Stimulated activated CD8-positive, alpha-beta memory T cell treated with anti-CD3 and anti-CD28 coated beads, Interleukin-4, amount 100 ng/mL, for 1 hour (primary cell): ENCODE measurements at places on chromosomes 7 and 10.

GRCh38 chr10:108601851-108602250 is 1321.5 kb downstream of the XPNPEP1 start:
- DNase-seq: no peak

GRCh38 chr10:17430647-17431355 is 23.6 kb downstream of the ST8SIA6 start:
- peak; percentile 43 for DNase-seq

- no peak for DNase-seq
Observed at GRCh38 chr7:149776289-149776688, 2.9 kb upstream of the ZNF467 start.

GRCh38 chr10:76874896-76875295 is 762.7 kb downstream of the KCNMA1 start:
- no peak for DNase-seq

- DNase-seq: no peak
Observed at GRCh38 chr7:94400643-94401427, 6.1 kb downstream of the COL1A2 start.

DNA sequence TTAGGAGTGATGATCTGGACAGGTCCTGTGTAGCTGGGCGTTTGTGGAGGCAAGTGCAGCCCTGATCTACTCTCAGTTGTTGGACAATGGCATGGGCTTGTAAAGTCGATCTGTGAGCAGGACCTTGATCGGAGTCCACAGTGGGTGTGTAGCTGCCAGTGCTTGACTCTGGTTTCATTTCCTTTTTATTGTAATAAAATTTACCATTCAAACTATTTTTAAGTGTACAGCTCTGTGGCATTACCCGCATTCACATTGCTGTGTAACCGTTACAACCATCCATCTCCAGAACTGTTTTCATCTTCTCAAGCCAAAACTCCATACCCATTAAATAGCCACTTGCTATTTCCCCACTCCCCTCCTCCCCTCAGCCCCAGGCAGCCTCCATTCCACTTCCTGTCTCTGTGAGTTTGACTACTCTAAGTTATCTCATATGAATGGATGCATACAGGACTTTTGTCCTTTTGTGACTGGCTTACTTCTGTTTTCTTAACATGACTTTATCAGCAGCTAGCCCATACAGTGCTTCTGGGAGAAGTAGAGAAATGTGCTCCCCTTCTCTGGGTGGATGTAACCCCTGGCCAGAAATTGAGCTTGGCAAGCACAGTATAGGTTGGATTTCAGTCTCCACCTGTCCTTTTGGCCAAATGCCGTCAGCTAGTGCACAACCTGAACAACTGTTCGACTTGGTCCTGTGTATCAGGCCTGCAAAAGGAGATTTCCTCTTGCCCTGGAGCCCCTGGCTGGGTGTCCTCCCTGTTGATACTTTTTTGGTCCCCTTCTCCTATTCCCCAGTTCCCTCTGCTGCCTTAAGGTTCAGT is 180.0 kb downstream of the LRMDA start:
- no peak for DNase-seq

GRCh38 chr7:90736968-90737939 is 141.1 kb downstream of the CDK14 start:
- DNase-seq: no peak

- DNase-seq: no peak
Observed at GRCh38 chr7:26948617-26949118, 84.3 kb upstream of the SKAP2 start.

GRCh38 chr7:28304290-28304689 is 108.0 kb upstream of the CREB5 start:
- no peak for DNase-seq

- DNase-seq: no peak
Observed at GRCh38 chr7:82247814-82248433, 195.7 kb downstream of the CACNA2D1 start.

DNA sequence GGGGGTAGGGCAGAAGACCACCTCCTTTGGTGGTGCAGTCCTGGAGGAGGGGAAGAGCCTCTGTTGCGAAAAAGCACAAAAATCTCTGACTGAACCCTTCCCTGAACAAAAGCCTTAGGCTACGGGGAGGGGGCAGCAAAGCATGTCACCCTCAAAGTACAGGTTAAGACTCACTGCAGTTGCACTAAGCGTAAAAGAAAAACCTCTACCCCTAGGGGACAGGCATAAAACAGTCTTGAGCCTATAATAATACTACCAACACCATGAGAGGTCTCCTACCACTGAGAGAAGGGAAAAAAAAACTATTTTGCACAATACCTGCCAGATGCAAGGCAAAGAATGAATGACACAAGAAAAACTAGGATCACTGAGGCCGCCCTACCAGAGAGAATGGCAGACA is 17.3 kb downstream of the TNPO3 start:
- no peak for DNase-seq

- no peak for DNase-seq
Observed at GRCh38 chr10:77111611-77112550, 525.7 kb downstream of the KCNMA1 start.

GRCh38 chr7:24860611-24861010 is 103.3 kb upstream of the GSDME start:
- no peak for DNase-seq

DNA sequence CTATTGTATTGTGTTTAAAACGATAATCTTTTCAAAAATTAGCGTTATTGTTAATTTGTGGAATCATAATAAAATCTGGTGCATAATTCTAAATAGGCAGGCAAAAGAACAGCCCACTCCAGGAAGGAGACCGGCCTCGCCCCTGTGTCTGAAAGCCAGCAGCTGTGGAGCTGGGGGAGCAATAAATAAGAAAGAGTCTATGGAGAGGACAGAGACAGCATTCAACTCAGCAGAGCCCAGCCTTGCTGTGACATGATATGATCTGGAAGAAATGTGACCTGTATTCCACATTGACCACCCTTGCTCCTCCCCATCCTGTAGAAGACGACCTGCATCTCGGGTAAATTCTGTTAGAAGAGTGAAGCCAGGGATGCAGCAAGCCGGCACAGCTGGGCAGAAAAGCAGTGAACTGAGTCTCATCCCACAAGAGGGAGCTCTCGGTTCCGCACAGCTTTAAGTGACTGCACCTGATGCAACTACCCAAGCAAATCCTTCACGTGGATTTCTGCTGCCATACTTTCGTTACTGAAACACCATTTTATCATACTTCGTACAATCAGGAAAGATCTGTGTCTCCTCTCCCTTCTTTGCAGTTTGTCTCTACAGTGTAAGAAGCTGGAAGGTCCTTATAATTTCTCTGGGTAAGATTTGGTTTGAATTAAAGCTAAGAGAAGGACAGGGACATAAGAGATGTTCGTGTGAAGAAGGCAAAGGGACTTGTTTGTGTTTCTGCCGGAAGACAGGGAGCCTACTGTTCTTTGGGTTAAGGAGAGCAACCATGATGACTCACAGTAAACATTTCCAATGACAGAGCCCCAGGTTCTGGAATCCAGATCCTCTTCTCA is 427.1 kb downstream of the GPAM start:
- DNase-seq: no peak

- DNase-seq: no peak
Observed at GRCh38 chr7:75737856-75738603, 711 bp downstream of the HIP1 start.

DNA sequence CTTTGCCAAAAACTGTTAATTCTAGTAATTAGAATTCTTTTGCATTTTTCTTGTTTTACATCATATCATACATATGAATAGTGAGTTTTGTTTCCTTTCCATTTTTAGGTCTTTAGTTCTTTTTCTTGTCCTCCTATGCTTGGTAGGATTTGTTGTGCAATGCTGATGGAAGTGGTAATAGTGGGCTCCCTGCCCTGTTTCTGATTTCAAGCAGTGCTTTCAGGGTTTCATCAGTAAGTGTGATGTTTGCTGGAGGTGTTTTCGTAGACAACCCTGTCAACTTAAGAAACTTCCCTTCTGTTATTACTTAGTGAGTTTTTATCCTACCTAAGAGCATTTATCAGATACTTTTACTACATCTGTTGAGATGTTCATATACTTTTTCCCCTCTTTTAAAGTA is 50.5 kb downstream of the CSGALNACT2 start:
- DNase-seq: no peak

DNA sequence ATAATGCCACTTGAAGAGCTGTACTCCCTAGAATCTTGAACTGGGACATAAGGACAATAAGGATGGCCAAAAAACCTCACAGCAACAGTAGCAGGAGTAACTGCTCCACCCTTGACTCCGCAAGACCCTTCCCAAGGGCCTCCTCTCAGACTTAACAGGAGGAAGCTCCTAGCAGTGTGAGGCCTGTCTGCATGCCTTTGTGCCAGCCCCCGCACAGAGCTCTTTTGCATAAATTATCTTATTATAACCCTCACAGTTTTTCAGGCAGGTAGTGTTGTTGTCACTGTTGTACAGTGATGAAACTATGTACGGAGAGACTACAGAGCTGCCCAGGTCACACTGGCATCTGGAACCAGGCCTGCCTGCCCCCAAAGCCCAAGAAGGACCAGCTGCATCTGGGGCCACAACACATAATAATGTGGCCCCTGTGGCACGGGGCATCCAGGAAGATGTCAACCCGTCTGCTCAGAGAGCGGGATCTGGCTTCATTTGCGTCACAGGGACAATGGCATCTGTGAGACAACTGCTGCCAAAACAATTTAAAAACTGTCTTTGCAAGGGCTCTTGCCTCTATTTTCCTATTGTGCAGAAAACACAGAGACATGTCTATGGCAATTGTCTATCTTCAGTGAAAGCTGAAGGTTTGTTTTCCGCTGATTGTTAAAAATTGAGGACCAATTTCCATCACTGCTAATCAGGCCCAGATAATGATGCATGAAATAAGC is 249.3 kb upstream of the GRB10 start:
- DNase-seq: no peak

GRCh38 chr7:74350751-74351150 is 61.5 kb downstream of the CLIP2 start:
- DNase-seq: no peak

DNA sequence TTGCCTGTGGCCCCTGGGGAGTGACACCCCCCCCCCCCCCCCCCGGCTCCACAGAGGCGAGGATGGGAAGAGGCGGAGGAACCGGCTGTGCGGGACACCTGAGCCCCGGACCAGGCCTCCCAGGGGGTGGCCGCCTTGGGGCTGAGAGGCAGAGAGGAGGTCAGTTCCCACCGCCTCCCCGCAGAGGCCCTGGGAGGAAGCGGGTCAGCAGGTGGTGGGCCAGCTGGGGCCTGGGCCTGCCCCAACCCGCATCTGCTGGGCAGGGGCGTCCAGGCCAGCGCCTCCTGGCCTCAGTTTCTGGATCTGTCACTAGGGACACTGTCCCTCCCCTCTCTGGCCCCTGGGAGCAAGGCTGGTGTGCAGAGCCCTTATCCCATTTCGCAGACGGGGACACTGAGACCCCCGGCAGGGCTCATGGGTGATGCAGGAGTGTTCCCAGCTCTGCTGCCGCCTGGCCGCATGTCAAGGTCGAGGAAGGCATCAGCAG is 14.6 kb upstream of the LFNG start:
- DNase-seq: no peak

DNA sequence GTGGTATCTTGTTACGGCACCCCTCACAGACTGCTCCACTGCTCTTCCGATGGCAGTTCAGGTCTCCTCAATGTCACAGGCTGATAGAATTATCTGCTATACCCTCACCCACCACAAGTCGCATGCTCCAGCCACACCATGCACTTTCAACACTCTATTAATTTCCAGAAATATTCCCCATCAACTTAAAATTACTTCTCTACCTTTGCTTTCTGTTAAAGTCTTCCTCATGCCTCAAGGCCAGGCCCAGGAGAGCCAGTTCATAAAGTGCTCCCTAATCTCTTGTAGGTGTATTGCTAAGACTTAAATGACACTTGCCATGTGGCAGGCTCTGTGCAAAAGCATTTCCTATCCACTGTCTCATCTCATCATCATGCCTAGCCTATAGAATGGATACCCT is 105.9 kb upstream of the ARID5B start:
- DNase-seq: no peak

DNA sequence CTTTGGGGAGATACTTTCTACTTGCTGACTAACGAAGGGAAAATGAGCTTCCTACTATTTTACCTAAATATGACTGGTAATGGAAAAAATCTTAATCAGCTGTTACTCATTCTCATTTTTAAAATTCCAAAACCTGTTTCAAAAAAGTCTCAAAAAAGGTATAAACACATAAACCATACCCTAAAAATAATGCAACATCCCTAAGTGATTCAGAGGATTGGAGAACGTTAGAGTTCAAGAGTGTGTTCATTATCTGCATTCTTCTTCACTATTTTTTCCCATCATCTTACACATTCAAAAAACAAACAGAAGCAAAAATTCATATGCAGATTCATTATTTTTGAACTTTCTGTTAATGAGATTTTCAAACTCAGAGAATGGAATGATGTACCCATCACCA is 150.4 kb upstream of the GNAI1 start:
- DNase-seq: no peak

DNA sequence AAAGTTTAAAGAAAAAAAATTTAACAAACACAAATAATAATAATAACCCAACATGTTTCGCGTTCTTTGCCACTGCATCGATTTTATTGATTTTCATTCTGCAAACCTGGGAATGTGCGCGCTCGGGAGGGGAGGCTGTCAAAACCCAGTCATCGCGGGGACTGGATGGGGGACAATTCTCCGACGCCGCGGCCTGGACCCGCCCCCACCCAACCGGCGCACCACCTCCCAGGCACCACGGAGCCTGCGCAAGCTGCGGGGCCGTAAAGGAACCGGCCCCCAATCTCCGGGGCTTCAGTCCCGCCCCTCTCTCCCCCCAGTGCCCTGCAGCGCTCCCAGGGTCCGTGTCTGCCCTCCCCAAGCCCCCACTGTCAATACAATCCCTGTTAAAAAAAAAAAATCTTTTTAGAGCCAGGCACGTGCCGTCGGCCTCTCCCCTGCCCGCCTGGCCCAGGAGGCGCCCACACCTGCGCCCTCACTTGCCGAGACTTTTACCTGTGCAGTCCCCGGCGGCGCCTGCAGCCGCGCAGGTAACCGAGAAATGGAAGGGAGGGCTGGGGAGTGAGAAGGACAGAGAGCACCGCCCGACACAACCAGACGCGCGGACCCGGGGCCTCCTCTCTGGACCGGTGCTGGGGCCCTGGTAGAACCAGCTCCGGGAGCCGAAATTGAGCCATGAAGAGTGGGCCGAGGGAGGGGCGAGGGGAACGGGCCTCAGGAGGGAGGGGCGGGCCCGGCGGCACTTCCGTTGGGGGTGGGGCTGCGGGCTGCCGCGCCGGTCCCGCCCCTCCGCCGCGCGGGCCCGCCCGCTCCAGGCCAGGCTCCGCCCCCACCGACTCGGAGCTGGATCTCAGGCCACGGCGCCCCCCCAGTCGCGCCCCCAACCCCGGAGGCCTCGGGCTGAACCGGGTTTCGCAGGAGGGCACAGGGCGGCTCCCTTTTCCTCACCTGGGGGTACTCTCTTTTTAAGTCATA is 7.6 kb upstream of the ZNF503 start:
- DNase-seq: no peak

- no peak for DNase-seq
Observed at GRCh38 chr7:20270867-20271266, 53.7 kb upstream of the MACC1 start.

GRCh38 chr10:44965651-44966097 is 6.1 kb downstream of the RASSF4 start:
- DNase-seq: no peak
